ENCODE measurements at places on chromosomes 2 and 18.
A peak's percentile ranks its signal among the peaks of the same experiment; 100 is the strongest.

DNA sequence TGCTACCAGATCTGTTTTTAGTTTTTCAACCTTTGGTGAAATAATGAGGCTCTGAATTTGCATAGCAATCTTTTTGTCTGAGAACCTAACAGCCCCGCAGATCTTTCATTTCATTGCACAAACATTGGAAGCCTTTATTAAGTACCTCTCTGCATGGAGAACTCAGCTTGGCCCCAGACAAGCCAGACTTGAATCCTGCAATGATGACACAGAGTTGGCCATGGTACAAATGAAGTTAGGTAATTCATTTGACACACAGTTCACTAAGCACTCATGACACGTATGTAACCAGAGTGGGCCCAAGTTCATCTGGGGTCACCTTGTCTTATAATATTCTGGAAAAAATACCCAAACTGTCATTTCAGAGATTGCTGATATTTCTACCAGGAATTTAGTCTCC lies 439.1 kb upstream of the ID2 start:
- DNase-seq = no peak

- no peak for DNase-seq
These were observed 118.1 kb upstream of the MGAT5 start for GRCh38 chr2:134135793-134136192.

DNA sequence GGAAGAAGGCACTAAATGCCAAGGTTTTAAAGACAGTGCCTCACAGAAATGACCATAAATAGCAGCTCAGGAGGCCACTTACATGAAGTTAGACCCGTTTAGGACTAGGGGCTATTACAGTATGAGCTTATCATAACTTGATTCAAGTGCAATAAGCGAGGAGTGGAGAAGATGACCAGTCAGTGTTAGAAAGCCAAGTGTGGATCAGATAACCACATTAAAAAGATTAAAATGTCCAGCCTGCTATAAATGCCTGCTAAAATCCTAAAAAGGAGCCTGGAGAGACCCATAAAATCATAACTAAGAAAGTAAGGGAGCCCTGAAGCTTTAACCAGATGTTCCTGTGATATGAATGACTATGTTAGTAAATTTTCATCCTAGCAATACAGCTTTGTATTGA lies 117.5 kb upstream of the ZNF521 start:
- DNase-seq = no peak

- DNase-seq = peak; percentile 60
These were observed 12.8 kb downstream of the SLC30A3 start for GRCh38 chr2:27249891-27250651.

DNA sequence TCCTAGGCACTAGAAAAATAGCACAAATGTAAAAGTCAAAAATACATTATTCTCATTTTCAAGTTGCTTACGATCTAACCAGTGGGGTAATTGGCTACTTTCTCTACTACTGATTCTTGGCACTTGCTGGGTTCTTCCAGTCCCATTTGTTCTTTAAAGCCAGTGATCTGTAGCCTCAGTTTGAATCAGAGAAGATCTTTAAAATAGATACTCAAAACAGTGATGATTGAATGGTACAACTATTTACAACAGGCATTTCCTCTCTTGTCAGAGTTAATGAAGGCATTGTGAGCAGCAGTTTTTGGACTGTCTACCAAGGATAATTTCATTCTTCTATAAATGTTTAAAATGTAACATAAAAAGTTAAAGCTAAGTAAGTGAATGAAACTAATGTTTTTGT lies 128.3 kb upstream of the FSIP2 start:
- DNase-seq = no peak

- no peak for DNase-seq
These were observed 2.6 kb downstream of the SLC14A1 start for GRCh38 chr18:45726603-45727002.

- no peak for DNase-seq
These were observed 411.6 kb upstream of the TCF4 start for GRCh38 chr18:55999641-56000040.

DNA sequence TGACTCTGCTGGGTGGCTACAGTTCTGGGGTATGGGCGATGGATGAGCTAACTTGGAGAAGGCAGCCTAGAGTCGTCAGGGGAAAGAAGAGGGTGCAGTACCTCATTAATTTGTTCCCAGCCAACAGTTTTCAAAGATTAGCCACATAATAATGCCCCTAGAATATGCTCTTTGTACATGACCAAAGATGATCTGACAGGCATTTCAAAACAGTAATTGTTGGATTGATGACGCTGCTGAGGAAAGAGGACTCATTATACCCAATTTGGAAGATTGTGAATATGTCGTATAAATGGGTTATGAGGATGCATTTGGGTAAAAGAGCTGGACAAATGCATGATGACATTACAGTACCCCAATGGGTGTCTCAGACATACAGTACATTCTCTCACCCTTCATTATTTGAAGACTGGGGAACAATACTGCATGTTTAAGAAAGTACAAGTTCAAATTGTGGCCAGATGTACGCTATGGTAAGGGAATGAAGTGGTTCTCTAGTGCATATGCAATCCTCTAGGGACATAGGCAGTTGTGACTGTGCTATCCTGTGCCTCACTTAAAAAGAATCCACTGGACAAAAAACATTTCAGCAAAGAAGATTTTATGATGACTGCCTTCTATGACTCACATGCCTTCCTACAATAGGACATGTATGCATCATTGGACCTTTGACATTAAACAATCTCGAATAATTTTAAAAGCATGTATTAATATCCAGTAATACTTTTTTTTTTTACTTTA lies 233.2 kb downstream of the CNTNAP5 start:
- DNase-seq = no peak

DNA sequence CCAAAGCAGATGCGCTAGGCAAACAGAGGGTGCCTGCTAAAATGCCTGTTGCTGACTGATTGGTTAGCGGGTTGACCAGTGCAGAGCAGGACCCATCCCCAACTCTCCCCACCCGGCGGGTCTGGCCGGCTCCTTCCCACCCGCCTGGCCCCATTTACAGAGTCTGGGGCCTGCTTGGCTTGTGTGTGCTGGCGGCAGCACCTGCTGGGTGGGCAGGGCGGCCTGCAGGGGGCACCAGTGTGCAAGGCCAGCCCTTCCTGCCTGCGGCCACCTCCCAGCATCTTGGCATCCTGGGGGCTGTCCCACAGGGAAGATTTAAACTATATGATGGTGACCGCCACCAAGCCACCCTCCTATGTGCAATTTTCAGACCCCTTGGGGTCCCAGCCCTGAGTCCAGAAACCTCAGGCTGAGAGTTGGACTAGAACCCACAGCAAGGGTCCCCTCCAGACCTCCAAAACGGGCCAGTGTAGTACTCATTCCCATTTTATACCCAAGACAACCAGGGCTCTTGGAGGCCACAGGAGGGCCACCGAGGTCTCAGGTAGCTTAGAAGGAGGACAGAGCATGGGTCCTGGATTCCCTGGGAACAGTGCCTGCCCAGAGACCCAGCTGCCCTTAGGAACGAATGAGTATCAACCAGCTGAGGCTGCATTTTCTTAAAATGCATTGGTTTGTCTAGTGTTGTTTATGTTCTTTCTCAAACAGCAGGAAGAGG lies 173.6 kb downstream of the SMAD7 start:
- DNase-seq = peak; percentile 75

- DNase-seq = no peak
These were observed 29.6 kb upstream of the IL37 start for GRCh38 chr2:112881217-112881985.

GRCh38 chr2:69745035-69745434 lies 3.1 kb downstream of the ANXA4 start:
- DNase-seq = no peak

DNA sequence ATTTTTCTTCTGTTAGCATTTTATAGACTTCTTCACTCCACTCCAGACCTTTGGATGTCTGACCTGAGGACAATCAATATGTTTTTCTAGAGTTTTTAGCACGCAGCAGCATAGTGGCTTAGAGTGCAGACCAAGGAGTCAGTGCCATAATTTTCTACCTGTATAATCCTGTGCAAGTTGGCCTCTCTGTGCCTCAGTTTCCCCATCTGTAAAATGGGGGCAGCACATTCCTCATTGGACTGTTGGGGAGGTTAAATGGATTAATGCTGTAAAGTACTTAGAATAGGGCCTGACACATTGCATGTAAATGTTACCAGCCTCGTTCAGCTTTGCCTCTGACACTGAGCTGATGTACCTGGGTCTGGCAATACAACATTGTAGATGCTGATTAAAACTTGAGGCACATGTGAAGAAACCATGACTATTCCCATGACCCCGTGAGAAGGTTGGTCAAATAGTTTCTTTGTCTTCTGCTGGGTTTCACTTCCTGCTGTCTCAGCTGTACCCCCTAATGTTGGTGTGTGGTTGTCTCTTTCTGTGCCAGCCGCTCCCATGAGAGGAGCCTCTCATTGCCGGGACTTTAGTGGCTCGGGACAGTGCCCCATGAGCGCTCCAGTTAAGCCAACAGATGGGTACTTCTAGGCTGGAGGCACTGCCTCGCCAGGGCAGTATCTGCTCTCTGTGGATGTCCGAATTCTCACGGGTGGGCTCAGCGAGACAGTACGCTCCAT lies 125.3 kb downstream of the SH3RF3 start:
- DNase-seq = peak; percentile 16

GRCh38 chr2:5657231-5657630 lies 35.0 kb upstream of the SOX11 start:
- no peak for DNase-seq

- no peak for DNase-seq
These were observed 232.3 kb downstream of the KLHL29 start for GRCh38 chr2:23617167-23617810.

DNA sequence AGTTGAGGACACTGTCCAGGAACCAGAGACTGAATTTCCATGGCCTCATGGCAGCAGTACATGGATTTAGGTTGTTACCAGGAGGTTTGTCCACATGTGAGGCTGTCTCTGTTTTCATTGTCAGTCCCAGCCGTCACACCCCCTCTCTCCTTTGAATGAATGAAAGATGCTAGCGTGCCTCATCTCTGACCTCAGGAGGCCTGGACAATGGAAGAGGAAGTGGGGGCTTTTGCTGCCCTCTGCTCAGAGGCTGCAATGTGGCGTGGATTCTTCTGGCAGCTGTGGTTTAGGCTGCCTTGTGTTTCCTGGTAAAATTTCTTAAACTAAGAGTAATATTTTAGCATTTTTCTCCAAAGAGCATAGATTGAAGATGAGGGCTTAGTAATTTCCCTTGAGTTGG lies 47.5 kb downstream of the RAB31 start:
- no peak for DNase-seq

DNA sequence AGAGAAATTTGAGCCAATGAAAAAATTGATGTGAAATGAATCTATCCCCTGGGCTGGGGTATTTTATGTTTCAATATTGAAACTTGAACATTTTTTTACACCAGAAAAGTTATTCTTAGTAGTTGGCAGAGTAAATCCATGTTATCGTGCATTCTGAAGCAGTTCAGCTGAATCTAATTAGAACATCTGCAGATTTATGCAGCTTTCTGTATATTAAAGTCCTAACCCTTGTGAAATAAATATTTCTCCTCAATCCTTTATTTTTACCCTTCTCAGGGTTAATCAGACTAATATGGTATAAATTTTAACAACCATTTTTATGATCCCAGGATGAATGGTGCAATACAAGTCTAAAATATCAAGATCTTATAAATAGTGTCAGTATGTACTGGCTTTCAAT lies 69.5 kb downstream of the CDH20 start:
- DNase-seq = no peak

- peak; percentile 19 for DNase-seq
These were observed 25.5 kb downstream of the ELMOD3 start for GRCh38 chr2:85380048-85380447.

GRCh38 chr2:120770641-120771040 lies 35.0 kb downstream of the GLI2 start:
- no peak for DNase-seq

DNA sequence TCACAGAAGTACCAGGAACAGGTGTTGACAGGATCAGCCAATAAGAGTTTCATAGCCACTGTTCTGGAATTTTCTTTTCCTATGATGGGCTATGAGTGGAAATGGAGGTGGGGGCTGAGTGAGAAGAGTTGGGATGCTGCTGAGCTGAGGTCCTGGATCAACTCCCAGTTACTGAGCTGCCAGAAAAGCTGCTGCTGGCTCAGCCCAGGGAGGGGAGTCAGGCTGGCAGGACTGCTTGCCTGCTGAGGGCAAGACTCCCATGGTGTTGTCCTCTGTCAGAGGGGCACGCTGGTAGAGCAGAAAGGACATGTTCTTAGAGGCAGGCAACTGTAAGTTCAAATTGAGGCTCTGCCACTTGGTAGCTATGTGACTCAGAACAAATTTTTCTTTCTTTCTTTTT lies 11.8 kb downstream of the TPGS2 start:
- no peak for DNase-seq

- no peak for DNase-seq
These were observed 654.1 kb upstream of the SYT4 start for GRCh38 chr18:43931439-43931838.

DNA sequence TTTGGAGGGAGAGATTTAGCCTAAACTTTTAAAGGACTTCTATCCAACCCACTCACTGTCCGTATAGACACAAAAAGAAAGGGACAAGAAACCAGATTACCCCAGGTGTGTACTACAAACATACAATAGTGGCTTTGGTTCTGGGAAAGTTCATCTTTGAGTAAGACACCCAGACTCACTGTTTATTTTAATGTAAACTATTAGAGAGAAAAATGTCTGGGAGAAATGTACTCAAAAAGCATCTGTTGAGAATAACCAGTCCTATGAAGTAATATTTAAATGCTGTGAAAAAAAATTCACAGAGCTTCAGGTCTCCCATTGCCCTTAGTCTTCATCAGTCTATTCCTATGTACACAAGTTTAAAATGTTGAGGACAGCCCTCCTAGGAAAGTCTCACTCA lies 107.5 kb downstream of the SLC8A1 start:
- no peak for DNase-seq

- DNase-seq = no peak
These were observed 42.1 kb upstream of the ITSN2 start for GRCh38 chr2:24402242-24403097.

GRCh38 chr2:234825616-234826015 lies 126.2 kb upstream of the SH3BP4 start:
- DNase-seq = no peak

- no peak for DNase-seq
These were observed 23.1 kb upstream of the RBMS1 start for GRCh38 chr2:160516547-160517365.

GRCh38 chr2:40734797-40735196 lies 282.9 kb upstream of the SLC8A1 start:
- no peak for DNase-seq

GRCh38 chr2:41906338-41906725 lies 141.5 kb upstream of the PKDCC start:
- no peak for DNase-seq
